ENCODE measurements at places on chromosomes 11 and 22.
A peak's percentile ranks its signal among the peaks of the same experiment; 100 is the strongest.

DNA sequence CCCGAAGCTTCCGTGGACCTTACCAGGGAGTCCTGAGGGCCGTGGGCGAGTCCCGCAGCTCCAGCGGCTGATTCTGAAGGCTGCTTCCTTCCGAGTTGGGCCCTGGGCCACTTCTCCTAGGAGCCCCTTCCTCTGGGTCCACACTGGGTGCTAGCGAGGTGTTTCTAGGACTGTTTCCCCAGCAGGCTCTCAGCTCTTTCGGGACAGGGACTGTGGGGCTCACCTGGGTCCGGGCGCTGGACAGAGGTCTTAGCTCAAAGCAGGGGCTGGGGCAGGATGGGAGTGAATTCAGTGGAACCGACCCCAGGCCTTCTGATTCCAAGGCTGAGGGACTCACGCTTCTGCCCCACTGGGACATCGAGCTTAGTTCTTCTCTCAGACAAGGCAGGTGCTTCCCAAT lies 29.3 kb upstream of the CSNK1E start:
- DNase-seq: no peak

DNA sequence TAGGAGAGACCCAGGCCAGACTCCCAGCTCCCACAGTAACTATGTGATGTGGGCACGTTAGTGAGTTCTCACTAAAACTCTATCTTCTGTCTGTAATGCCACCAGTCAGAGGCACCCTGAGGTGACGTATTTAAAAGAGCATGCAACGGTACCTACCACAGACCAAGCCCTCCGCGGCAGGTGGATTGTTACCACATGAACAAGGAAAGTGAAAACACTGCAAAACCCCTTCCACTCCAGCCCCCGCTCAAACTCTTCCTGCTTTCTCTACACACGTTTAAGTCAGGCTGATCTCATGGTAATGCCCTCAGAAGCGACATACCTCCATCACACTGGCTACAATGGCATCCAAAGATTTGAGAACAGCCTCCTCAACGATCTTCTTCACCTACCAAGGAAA lies 36.7 kb downstream of the SERPIND1 start:
- DNase-seq: no peak

- DNase-seq: peak; percentile 91
Observed at GRCh38 chr22:50562523-50563412, at the start of gene SYCE3. SYCE3 (minus strand) TSS chr22:50562919; CDS start chr22:50556405, 6,514 bp downstream.

DNA sequence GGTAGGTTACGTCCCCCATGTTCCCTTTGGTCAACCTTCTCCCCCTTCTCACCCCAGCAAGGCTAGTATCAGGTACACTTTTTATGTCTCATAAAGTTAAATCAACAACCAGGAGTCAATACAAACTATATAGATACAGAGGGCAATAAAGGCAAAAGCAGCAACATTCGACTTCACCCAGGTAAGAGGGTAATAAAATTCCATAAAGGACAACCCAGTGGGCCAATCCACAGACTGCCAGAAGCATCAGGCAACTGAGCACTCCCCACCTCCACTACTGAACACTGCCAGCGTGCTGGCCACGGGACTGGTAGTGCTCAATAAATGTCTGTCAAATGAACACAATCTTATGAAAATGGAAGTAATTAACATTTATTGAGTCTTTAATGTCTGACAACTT lies 5.1 kb upstream of the MS4A18 start:
- DNase-seq: no peak

DNA sequence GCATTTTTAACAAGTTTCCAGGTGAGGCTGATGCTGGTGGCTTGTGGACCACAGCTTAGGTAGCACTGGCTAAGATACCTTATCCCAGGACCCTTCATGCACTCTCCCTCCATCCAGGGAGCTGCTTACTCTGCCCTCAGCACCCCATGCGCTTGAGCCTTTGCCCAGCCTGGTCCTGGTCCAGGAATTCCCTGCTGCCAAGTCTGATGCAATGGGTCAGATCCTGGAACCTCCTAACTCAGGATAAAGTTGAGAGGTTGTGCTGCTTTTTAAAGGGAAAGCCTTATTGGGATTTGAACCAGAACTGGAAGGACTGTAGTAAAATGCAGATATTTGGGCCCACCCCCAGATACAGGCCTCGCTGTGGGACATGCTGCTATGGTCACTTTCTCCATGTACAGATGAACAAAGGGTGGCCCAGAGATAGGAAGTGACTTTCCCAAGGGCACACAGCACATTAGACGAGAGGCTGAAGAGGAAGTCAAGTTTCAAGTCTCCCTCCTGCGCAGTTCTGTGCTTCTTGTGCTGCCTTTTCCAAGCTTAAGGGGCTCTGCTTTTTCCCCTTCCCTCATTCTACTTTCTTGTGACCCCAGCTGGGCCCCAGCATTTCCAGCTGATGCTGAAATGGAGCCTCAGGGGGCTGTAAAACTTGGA lies 824 bp upstream of the LGALS12 start:
- DNase-seq: no peak

- no peak for DNase-seq
Observed at GRCh38 chr11:133337951-133338418, 194.3 kb downstream of the OPCML start.

DNA sequence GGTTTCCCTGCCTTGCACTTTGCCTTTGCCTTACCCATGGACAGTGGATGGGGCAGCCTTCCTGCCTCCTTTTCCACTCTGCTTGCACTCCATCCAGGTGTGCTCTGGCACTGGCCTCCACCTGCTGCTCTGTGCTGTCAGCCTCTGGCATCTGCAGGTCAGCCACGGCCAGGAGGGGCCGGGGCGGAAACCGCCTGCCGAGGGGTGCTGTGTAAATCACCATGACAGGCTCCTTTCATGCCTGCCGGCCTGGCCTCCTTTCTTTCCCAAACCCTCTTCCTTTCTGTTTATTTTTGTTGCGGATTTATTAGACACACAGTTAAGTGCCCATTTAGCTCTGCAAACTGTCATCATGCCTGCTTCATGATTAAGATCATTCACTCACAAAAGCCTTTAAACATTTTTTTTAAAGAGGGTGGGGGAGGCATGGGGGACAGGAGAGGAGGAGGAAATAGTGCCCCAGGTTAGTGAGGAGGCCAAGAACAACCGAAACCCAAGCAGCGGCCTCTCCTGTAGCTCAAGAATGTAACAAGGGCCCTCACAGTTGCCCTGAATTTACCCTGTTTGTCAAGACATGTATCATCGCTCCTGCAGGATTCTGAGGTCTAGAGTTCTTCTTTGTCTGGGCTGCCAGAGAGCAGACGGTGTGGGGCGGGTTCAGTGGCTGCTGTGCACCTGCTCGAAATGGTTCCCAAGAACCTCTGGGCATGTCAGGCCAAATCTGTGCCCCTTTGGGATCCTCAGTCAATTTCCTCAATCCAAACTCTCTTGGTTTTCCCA lies 83.3 kb downstream of the BARX2 start:
- DNase-seq: no peak

DNA sequence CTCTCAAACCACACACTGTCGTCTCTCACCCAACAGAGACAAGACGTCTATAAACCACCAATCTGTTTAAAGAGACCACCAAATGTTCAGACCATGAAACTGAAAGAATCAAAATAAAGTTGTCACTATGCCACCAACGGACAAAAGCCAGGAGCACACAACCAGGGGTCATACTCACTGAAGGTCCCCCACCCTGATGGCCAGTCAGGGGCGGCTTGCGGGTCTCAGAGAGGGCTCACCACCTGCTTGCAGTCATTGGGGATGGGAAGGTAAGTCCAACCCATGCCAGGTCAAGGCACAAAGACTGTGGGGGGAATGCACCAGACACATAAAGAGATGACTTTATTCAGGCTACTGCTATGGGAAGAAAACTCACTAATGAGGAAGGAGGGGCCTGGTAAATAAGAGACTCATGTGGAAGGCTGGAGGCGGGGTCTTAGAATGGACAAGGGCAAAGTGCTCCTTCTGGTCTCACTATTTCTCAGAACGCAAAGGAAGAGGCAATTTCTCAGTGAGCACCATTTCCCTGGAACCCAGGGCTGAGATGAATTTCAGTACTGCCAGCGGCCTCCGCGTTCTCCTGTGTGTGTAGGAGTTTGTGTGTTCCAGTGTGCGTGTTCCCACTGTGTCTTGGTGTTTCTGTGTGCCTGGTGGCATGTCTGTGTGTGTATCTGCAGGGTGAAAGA lies 17.3 kb downstream of the SCARF2 start:
- no peak for DNase-seq

DNA sequence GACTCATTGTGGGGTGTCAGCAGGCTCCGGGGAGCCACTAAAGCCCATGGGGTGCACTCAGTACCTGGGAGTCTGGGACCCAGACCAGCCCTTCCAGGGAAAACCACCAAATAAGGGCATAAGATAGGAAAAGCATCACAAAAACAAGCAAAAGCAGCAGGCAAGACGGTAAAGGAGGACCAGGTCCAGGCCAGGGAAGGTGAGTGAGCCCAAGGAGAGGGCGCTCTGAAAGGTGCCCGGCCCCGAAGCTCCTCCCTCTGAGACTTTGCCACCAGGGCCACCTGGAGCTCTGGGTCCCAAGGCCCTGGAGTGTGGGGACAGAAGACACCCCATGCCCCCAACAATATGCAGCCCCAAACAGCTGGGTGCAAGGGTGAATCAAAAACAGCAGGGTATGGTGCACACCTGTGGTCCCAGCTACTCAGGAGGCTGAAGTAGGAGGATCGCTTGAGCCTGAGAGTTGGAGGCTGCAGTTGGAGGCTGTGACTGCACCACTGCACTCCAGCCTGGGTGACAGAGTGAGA lies 5.2 kb upstream of the IL17REL start:
- no peak for DNase-seq
